Activated CD4-positive, CD25-positive, alpha-beta regulatory T cell (primary cell): ENCODE measurements at places on chromosomes 2 and 18.

DNA sequence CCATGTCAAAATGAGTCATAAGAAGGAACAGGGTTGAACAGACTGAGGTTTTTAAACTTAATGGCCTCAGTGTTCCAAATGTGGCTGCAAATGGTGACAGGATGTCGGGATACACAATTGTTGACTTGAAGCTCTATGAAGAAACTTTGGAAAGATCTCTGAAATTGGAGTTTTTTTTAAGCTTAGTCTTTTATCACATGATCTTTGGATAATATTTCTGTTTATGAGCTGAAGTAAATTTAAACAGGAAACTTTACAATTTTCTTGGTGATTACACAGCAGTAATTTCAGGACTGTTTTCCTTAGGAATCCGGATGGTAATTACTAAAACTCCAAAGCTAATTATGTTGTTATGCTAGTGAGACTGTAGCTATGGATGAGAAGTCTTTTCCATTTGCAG, 199.1 kb upstream of the NRXN1 start:
- no peak for DNase-seq

- DNase-seq, result no peak
These were observed 31.9 kb downstream of the TMEM131 start for GRCh38 chr2:97963880-97964279.

DNA sequence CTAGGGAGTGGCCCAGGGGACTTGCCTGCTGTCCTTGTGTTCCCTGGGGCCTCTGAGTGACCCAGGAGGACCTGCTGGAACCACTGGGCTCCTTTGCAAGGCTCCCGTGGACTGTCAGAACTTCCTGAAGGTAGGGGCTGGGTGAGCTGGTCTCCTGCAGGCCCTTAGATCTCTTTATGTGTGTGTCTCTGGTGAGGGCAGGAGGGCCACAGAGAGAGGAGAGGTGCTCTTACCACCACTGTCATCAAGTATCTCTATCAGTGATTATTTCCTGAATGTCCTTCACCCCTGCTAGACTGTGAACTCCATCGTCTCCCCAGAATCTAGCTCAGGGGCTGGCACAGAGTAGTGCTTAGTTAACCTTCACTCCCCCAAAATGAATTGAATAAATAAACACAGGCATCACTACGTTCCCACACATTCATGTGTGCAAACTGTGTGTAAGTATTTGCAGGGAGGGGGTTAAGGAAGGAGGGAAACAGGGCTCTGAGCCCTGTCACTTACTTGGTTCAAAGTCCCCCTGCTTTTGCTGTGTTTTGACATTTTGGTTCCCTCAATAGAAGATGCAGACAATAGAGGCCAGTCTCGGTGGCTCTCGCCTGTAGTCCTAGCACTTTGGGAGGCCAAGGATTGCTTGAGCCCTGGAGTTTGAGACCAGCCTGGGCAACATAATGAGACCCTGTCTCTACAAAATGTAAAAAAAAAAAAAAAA, 100.8 kb upstream of the HAAO start:
- no peak for DNase-seq

GRCh38 chr2:12110074-12110473, 363.6 kb downstream of the LPIN1 start:
- DNase-seq, result no peak

GRCh38 chr2:25740810-25741381, 67.5 kb upstream of the DTNB start:
- no peak for DNase-seq

DNA sequence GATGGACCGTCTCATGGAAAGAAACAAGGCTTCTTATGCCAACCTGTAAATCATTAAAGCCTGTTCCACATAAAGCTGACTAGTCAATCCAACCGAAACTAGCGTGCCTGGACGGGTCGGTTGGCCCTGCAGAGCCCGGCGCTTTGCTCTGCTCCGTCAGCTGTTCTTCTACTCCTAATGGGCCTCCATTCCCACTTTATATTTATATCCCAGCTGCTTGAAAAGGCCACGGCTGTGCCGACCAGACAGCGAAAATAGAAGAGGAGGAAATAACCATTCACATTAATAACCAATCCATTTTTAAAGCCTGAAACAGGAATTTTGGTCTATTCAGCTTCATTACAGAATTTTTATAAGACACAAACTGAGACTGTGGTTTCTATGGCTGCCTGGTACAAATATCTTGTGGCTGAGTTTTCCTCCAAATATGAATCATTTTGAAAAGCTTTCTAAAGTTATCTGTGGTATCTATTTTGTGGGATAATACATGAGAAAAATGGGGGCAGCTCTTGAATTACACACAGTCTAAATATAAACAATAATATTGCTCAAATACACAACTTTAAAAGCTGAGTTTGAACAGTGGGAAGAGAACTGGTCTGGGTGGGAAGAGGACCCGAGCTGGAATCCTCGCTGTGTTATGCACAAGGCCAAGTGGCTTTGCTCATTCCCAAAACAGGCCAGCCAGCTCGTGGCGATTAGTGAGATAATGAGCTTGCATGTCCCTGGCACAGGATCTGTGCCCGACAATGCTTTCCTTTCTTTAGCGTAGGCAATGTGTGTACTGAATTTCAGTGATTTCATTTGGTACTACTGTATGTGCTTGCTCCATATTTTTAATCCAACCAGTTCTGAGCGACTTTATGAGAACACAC, 10.5 kb upstream of the FAM124B start:
- no peak for DNase-seq

DNA sequence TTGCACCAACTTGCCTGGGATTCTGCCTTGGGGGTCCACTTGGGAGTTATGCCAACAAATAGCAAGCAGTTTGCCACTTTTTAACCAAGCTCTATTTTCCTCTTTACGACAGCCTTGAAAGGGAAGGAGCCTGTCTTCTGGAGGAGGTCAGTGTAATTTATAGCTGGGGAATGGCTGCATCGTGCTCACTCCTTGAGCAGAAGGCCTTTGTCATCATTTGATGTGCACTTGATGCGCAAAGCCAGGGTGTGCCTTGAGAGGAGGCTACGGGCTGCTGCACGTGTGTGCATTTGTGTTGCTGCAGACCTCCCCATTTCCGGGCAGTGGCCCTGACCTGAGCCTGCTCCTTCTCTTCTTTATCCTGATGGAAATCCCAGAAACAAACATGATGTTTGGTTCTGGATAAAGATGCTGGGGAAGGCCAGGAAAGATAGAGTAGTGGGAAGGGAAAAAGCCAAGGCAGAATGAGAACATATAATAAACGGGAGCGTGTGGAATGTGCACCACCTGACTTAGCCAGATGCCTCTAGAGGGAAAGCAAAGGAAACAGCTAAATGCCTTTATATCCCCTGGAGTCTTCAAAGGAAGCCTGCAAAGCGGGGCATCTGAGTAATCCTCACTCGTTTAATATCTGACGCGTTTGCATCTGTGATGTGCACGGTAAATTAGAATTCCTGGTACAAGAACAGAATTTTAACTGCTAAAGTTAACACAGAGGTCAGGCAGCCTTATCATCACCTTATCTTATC, 68.3 kb upstream of the ZNF521 start:
- no peak for DNase-seq

GRCh38 chr18:6118080-6118479, 222.8 kb upstream of the TMEM200C start:
- no peak for DNase-seq

DNA sequence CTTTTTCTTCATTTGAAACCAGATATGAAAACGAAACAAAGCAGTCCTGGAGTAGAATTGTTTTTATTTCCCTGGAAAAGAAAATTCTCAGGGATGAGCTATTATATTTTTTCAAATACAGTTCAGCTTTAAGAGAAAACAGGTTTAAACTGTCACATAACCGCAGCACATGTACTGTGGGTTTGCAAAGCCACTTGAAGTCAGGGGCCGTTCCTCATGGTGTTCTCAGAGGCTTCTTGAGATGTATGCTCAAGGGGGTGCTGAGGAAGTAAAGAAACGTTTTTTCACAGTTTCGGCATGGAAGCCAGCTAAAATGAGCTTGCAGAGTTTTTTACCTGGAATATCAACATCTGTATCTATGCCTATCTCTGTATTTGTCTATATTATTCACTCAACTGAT, 225.3 kb downstream of the MC4R start:
- no peak for DNase-seq

DNA sequence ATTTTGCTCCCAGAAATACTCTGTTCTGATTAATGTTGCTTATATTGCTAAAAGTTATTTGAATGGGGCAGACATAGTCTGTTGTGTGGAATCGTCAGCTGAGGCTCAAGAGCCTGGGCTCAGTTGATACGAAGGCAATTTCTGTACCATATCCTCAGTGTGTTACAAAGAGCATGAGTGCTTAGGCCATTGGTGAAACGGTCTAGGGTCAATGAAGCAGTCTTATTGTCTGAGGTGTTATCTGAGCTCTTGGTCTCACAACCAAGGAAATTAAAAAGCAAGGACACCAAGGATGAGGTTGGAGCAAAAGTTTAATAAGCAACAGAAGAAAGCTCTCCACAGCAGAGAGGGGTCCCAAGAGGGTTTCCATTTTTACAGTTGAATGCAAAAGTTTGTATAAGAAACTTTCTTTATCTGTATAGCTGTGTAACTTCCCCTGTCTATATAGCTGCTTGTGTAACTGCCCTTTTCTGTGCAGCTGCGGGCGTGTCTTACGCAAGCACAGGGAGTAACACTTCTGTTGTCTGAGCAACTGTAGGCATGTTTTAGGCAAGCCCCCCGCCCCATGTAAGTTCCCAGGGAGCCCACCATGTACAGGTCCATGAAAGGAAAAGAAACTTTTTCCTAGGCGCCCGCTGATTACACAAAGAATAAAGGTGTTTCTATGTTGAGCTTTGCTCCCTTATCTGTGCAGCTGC, 40.6 kb upstream of the DSC1 start:
- no peak for DNase-seq
